ENCODE measurements at places on chromosomes 5 and 9.

DNA sequence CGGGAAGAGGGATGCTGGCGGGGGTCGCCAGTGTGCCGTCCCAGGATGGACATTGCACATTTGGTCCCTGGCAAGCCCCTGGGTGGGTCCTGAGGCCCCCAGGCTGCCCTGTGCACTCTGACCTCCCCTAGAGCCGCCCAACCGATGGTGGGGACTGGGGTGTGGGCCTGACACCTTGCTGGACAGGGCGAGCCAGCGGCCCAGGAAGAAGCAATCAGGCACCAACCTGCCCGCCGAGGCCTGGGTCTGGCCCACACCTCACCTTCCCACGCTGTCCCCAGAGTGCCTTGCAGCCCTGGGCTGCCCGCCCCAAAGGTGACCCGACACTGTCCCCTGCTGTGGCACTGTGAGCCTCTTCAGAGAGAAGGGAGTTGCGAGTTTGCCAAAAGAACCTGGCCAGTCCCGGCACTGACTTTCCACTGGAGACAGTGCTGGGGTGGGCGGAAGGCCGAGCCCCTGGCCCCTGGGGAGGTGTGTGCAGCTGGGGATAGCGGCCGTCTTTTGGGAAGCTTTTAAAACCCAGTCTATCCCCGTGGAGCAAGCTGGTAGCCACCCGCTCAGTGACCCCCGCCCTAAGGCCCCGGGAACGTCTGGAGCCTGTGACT, 12.0 kb upstream of the NRARP start:
- no peak for DNase-seq

GRCh38 chr9:93670208-93671019, 94.0 kb downstream of the PHF2 start:
- no peak for DNase-seq

GRCh38 chr9:127897193-127897692, 2.2 kb downstream of the ST6GALNAC6 start:
- no peak for DNase-seq

DNA sequence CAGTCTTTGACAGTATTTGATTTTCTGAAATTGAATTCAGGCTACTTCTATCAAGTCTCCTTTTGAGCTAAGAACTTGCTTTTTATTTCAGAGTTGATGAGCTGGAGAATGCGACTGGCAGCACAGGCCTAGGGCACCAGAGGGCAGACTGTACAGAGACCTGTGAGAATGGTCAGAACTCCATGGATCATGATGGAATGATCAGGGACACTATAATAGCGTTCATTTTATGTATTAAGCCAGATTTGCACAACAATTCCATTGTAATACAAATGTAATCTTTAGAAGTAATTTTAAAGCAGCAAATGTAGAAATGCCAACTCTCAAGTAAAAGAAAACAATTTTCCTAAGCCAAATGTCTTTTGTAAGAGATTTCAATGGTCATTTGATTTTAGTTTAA, 902.4 kb downstream of the NR2F1-AS1 start:
- DNase-seq: no peak

DNA sequence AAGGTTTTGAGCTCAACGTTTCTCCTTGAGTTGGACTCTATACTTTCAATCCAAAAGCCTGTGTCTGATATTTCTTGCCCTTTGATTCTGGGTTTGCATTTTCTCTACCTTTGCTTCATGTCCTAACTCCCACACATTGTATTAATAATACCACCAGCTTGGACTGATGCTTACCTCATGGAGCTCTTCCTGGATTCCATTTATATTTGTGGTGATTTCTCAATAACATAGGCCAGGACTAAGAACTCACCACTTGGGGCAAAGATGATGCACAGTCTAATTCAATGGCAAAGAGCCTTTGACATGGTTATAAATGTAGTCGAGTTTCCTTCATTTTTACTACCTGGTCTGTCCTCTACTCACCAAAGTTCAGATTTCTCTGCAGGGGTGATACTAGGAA, 27.5 kb upstream of the EFNA5 start:
- no peak for DNase-seq

DNA sequence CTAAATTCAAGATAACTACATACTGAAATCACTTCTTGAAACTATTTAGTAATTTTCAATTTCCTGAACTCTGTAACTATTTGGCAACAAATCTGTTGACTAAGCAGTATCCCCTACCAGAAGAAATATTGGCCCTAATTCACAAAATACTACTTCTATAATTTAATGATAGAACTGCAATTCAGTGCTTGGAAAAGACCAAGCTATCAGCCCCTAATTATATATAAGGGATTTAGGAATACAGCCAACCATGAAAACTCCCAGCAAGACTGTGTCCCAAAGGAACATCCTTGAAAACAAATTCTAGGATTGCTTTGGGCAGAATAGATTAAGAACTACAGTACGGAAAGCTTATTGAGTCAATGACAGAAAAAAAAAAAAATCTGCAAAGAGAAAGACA, 169.2 kb downstream of the RAB3C start:
- no peak for DNase-seq

- DNase-seq: no peak
These were observed 130.2 kb upstream of the ADAMTSL1 start for GRCh38 chr9:18343784-18344183.

DNA sequence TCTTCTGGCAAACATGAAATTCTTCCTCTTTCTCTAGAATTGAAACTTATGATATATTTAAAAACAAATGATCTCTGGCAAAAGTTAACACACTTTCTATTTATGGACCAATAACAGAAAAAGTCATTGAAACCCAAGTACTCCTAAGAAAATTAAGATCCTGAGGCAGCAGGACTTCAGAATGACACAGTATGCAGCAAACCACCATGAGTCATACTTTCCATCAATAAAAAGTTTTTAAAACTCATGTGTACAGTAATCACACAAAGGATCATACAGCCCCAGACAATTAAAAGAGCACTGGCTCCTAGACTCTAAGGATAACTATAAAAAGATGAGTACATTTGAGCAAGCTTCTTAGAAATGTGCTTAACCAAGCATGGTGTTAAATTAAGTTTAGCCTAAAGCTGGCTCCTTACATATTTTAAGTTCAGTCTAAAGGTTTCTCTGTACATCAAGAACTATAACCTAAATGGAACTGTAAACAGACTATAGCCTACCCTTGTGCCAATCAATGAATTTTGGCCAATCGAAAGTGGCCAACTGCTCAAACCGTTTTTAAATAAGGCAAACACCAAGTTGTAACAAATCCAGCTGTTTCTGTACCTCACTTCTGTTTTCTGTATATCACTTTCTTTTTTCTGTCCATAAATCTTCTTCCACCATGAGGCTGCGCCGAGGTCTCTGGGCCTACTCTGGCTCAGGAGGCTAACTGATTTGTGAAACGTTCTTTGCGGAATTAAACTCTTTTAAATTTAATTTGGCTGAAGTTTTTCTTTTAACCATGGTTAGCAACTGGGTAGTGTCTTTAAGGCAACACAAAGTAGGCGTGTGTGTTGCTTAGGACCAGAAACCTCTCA, 232.1 kb upstream of the PIK3R1 start:
- DNase-seq: no peak

DNA sequence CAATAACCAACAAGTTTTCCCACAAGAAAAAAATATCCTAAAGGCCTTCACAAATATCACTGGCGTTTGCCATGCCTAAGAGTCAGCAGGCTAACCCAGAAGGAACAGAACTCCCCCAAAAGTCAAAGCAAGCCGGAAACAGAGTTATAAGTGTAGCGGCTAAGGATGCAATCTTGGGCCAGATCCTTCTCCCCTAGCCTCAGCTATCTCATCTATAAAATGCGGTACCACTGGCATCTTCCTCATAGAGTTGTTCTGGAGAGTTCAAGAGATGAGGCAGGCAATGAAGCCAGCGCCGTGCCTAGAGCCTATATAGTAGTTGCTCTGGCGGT, 632 bp downstream of the DPM2 start:
- no peak for DNase-seq
